ENCODE measurements at places on chromosomes 4 and X.

DNA sequence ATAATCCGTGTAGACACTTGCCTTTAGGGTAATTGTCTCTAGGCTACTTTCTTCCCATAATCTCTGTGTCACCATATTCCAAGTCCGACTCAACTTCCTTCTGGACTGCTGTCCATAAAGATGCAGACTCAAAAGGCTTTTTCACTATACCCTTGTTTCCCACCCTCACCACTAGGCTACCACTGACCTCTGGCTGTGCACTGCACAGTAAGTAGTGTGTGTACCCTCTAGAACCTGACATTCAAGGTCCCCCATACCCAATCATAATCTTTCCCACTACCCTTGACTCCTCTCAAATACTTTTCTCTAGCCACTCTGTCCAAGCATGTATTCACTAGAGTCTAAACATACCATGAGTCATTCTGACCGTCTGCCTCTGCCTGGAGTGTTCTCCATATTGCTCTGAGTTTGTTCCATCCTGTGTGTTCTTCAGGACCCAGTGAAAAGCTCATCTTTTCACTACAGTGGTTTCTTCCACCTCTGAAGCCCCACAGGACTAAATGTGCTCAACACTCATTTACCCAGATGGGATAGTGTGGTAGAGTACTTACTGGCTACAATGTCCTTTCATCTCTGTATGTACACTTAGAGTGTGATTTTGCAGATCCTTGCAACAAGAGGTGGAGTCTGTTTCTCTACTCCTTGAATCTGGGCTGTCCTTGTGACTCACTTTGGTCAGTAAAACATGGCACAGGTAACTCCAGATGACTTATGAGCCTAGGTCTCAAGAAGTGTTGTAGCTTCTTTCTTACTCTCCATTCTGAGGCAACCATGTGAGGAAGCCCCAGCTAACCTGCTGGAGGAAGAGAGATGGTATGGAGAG lies 17.4 kb downstream of the JADE3 start:
- no peak for DNase-seq

- DNase-seq: no peak
Observed at GRCh38 chr4:159370286-159370685, 267.4 kb downstream of the RAPGEF2 start.

GRCh38 chrX:148069759-148070503 lies 88.8 kb downstream of the FMR1NB start:
- DNase-seq: no peak

- DNase-seq: no peak
Observed at GRCh38 chr4:3085948-3086670, 11.6 kb downstream of the HTT start.

DNA sequence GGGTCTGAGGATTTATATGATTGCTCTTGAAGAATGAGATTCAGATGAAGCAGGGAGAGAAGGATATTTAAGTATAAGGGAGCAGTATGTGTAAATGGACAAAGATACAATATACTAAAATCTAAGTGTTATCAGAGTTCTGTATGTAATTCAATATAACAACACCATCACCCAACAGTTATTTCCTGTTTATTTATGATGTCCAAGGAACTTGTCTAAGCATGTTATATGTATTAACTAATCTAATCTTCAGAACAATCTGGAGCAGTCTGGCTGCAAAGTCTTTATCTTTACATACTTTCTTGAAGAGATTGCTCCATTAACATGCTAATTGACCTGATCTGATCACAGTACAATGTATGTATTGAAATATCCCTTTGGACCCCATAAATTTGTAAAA lies 203.8 kb upstream of the WDFY3 start:
- no peak for DNase-seq

GRCh38 chr4:19177616-19178015 lies 1074.1 kb upstream of the SLIT2 start:
- DNase-seq: no peak

- DNase-seq: no peak
Observed at GRCh38 chr4:137610960-137611359, 78.7 kb upstream of the PCDH18 start.

DNA sequence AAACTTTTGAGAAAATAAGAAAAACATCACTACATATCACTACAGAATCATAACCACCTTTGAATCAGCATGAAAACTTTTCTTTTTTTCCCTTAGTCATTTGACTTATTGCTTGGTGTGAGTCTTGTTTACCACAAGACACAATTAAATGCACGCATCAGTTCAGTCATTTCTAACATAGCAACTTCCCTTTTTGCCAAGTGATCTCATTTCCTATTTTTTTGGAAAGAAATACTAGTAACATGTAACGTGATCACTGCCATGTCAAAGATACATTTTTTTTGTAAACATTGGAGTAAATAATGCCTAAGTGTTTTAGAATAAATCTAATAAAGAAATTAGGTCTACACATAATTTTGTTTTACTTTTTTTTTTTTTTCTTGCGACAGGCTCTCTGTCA lies 5.1 kb upstream of the CXCL8 start:
- no peak for DNase-seq

GRCh38 chr4:10129196-10130177 lies 12.9 kb upstream of the WDR1 start:
- no peak for DNase-seq

DNA sequence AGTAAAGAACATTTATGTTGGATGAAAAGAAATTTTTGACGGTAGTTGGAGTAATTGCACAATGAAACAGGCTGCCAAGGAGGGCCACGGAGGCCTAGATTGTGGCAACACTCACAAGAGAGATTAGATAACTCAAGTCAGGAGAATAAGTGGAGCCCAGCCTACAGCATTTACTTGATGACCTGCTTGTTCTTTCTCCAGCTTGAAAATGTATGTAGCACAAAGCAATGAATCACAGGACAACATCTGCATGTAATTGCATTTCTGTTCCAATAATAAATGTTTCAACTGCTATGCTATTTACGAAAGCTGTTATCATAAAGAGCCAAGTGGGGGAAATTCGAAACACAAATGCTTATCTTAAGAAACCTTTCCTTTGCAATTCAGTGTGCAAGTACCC lies 221.2 kb upstream of the MID1 start:
- no peak for DNase-seq

GRCh38 chr4:7857238-7857701 lies 82.4 kb downstream of the AFAP1 start:
- DNase-seq: no peak

DNA sequence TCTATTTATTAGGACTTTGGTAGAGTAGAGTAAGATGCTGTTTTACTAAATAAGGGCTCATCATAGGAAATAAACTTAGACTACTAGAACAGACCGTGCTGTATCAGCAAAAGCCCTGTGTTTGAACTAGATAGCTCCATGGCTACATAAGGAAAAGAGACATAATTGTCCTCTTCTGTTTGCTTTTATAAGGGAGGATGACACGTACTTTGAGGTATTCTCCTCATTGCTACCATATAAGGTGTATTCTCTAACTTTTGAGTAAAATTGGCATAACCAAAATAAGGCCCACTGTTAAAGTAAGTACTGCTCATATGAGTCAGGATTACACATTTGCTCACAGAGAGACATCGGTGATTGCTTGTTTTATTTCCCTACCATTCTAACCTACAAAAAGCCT lies 64.3 kb downstream of the PDLIM5 start:
- DNase-seq: no peak

DNA sequence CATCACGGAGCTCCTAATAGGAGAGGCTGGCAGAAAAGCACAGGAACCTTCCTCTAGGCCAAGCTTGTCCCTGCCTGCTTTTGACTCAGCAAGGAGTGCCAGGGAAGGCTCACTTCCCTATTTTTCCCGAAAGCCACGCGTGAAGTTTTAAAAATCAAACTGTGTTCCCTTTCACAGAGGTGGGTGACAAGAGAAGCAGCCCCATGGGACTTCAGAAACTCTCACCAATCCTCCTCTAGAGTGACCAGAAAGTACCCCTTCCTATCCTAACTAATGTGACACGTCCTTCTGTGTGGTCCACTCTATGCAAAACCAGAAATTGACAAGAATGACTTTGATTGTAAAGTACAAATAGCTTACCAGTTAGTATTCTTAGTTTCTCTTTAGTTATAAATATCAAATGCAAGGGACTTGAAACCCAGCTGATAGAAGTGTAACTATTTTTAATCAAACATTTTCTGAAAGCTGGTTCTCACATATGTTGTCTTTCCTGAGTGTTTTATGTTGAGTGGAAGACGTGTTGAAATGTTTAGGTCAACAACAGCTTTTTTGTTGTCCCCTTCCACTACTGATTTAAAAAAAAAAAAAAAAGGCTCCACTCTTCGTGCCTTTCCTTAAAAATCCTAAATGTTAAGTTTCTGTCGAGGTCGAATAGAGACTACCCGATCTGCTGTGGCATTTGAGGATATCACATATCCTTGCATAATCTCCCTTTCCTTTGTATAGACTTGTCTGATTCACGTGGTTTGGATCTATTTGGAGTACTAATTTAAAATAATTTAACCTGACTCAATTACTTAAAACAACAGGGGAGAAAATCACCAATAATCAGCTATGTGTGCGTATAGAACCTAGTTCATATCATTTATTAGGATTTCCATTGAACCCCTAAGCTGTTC lies 42.1 kb downstream of the NFKB1 start:
- no peak for DNase-seq

GRCh38 chr4:81758574-81759264 lies 287.0 kb upstream of the RASGEF1B start:
- no peak for DNase-seq

DNA sequence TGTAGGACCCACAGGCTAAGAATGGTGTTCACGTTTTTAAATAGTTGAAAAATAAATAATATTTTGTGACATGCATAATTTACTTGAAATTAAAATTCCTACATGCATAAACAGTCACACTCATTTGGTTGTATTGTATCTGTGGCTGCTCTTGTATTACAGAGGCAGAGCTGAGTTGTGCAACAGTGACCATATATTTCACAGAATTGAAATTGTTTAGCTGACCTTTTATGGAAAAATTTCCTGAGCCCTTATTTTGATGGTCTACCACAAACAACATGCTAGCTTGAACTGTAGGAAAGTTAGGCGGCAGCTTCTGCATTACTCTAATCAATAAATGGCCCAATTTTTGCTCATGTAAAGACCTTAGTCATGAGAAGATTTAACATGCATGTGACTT lies 633.4 kb upstream of the AADAT start:
- DNase-seq: no peak

DNA sequence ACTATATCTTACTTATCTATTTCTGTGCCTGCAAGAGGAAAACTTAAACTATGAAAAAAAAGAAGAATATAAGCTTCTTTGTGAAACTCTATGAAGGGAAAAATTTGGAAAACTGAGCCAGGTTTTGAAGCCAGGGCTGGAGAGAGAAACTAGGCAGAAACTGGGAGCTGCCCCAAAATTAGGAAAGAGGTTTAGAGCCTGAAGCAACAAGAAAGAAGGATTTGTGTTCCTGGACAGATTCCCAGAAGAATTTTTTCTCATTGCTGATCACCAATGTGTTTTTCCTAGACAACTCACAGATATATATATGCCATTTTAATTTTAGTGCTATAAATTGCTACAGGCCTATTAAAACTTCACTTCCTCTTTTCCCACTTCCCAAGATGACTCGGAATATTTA lies 245.0 kb upstream of the GEMIN8 start:
- no peak for DNase-seq

- DNase-seq: no peak
Observed at GRCh38 chr4:27844376-27844775, 983.7 kb downstream of the STIM2 start.

DNA sequence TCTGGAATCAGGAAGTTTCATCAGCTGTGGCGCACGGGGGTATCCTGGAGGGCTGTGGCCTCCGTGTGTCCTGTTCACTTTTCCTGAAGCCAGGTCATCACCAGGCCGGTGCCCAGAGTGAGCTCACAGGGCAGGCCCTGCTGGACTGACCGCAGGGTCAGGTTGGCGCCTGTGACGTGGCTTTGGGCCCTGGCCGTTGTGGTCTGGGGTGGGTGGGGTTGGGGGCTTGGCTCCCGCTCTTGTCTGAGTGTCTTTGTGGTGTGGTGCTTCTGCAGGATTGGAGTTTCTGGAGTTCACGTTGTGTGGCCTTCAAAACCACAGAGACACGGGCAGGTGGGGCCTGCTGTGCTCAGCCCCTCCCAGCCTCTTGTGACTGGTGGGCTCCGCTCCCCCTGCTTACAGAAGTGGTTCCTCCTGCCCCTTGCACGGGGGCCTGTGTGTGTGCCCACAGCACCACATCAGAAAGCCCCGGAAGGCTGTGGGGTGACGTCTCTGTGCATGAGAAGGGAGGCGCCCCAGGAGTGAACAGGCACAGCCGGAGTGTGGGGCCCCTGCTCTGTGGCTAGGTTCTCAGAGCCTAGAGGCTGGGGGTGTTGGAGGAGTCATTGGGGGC lies 9.5 kb downstream of the RGS12 start:
- DNase-seq: no peak

DNA sequence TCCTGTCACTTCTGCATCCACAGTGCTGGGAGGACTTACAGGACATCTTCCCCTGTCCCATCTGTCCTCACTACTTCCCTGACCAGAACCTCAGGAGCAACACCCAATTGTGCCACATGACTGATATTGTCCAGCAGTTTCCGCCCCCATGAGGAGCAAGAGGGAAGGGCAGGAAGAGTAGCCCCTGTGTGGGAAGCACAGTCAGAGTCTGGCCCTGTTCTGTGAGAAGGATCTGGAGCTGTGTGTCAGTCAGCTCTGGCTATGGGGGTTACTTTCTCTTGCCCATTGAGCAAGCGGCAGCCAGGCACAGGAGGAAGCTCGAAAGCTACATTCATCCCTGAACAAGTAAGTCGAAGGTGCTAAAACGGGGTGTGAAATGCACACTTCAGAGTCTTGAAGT lies 14.8 kb upstream of the TRIM60 start:
- no peak for DNase-seq

GRCh38 chrX:49838374-49838773 lies 9.3 kb downstream of the PAGE4 start:
- no peak for DNase-seq

- no peak for DNase-seq
Observed at GRCh38 chr4:47863486-47863885, 25.6 kb upstream of the CORIN start.

DNA sequence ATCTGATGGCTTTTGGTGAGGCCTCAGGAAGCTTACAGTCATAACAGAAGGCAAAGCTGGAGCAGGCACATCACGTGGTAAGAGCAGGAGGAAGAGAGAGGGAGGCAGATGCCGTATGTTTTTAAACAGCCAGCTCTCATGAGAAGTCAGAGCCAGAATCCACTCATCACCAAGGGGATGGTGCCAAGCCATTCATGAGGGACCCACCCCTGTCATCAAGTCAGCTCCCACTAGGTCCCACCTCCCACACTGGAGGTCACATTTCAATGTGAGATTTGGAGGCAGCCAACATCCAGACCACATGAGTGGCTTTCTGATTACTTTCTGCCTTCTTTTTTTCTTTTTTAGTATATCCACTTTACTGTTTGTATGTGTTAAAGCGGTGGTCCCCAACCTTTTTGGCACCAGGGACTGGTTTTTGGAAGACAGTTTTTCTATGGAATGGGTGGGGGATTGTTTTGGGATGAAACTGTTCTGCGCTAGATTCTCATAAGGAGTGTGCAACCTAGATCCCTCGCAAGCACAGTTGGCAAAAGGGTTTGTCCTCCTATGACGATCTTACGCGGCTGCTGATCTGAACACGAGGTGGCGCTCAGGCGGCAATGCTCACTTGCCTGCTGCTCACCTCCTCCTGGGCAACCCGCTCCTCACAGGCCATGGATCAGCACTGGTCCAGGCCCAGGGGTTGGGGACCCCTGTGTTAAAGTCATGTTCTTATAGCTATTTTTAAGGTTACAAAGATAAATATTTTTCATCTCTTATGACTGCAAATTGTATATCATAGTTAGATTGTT lies 61.7 kb downstream of the SLIT2 start:
- no peak for DNase-seq

GRCh38 chr4:83171436-83172039 lies 57.0 kb upstream of the PLAC8 start:
- DNase-seq: no peak

GRCh38 chrX:52576946-52577345 lies 60.1 kb upstream of the XAGE1B start:
- no peak for DNase-seq
